ENCODE measurements at places on chromosomes 11 and 22. TPM values are rescaled to one million over a fixed set of nuclear protein-coding genes. Genes with fewer than 3 reads are reported as not detected.

- no peak for DNase-seq
Measured at GRCh38 chr11:12075822-12076821, 34.3 kb upstream of the MICAL2 start.

GRCh38 chr11:102234779-102235439 lies 82.4 kb upstream of the BIRC3 start:
- DNase-seq: no peak

DNA sequence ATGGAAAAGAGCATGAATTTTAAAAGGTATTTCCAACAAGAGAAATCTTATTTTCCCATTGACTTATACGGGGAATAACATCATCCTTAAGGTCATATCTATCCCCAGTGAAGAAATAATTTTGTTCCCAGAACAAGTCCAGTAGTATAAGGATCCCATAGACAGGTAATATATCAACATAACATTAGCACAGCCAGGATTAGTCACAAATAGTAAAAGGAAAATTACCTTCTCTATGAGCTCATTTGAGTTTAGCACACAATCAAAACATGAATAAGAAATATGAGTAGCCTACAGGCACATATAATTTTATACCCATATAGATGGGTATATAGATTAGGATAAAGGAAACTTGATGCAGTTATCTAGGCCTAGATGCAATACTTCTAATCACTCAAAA lies 2.8 kb upstream of the OR52K1 start:
- DNase-seq: no peak

GRCh38 chr11:102955624-102956023 lies at the start of gene MMP13:
Gene MMP13, minus strand, starts transcription at chr11:102955732. Its CDS starts 27 bp downstream, at chr11:102955705.
- DNase-seq: no peak

- DNase-seq: no peak
Measured at GRCh38 chr11:102001657-102002338, 45.4 kb upstream of the CFAP300 start.

DNA sequence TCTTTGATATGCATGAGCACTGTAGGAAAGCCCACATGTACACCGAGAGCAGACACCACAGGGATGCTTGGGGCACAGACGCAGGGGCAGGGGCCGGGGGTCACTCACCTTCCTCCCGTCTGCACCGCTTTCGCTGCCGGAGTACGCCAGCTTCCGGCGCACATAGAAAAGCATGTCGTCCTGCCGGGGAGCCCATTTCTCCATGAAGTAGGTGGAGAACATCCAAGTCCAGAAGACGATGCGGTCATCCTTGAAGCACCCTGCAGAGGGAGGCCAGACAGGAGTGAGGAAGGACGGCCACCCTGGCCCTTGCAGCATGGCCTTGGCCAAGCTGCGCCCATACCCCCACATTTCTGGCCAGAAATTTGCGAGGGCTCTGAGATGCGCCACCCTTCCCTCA lies 28.8 kb downstream of the KIAA0930 start:
- no peak for DNase-seq

GRCh38 chr11:44427432-44427831 lies 117.5 kb upstream of the ALX4 start:
- DNase-seq: no peak

DNA sequence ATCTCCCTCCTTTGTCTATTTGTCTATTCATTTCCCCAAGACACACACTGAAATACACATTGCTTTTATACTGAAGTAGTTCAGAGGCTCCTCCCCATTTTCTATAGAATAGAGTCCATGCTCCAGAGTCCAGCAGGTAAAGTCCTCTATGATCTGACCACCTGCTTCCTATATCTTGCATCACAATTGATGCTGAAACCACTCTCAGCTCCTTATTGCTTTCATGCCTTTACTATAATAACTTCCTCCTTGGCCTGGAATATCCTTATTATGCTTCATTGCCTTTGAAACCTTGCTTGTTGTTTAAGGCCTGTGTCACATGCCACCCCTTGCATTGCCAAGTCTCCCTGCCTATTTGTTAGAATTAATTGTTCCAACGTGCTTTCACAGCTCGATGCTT lies 12.6 kb downstream of the OR6Q1 start:
- DNase-seq: no peak

DNA sequence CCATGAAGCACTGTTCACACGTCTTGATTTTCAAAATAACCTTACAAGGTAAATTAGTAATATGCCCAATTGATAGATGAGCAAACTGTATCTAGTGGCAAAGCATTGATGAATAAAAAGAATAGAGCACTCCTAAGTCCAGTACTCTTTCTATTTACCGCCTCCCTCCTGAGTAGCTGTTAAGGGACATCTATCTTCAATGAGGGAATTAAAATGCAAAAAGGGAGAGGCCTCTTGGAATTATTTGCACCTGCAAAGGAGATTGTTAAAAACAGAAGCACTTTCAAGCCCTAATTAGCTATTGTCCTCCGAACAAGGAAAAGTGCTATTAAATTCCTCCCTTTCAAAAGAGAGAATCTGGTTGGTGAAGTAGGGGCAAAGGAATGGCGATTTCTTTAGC lies 6.8 kb upstream of the GALNT18 start:
- DNase-seq: no peak

The SLC22A8 gene
- total RNA-seq: not detected

The SLC5A1 gene
- total RNA-seq: not detected

The CREB3L1 gene
- 2.5 TPM for total RNA-seq

The CADM1 gene
- total RNA-seq: 15.7 TPM

The YAP1 gene
- total RNA-seq: 238 TPM

The P2RY2 gene
- total RNA-seq: 0.32 TPM

The LRRC74B gene
- total RNA-seq: not detected

Data from esophagus muscularis mucosa (tissue), 4 donors.